Adrenal gland (tissue), 19 donors: ENCODE measurements at places on chromosomes 3 and 15. TPM values are rescaled to one million over a fixed set of nuclear protein-coding genes. Genes with fewer than 3 reads are reported as not detected.
A peak's percentile ranks its signal among the peaks of the same experiment; 100 is the strongest.

DNA sequence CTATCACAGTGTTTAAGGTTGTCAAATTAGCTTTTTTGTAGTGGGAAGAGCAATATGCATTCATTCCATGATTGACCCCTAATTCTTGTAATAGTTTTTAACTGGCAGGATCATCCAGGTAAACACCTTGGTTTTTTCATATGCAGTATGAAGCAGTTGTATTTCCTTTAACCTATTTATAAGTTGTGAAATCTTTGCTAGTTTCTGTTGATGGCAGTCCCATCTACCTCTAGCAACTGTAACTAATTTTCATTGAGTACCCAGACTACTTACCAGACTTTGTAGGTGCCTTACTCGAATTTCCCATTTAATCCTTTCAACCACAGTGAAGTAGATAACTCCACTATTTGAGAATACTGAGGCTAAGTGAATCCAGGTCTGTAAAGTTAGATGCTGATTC, 6.1 kb downstream of the FXR1 start:
- DNase-seq: no peak

- DNase-seq: no peak
These were observed 23.6 kb downstream of the RASGRP1 start for GRCh38 chr15:38541026-38541425.

GRCh38 chr15:57393061-57393460, 16.8 kb downstream of the CGNL1 start:
- no peak for DNase-seq

- no peak for DNase-seq
These were observed 101.3 kb upstream of the CMC1 start for GRCh38 chr3:28139967-28140634.

DNA sequence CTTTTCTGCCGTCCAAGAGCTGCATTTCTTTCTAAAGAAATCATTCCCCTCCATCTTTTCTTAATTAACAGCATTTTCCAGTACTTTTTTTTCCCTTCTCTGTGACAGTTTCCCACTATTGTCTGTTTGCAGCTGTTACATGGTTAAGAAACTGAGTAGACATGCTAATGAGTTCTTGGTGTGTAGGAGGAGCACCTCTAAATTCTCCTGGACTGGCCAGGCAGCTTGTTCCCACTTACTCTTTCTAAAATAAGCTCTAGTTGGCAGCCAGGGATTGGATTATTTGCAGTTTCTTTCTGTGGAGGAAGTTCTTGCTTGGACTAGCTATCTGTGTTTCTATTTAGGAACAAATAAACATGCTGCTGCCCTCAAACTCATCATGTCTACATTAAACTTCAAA, 235.1 kb upstream of the GAP43 start:
- DNase-seq: no peak

- DNase-seq: peak; percentile 36
These were observed 35.2 kb downstream of the FEM1B start for GRCh38 chr15:68312701-68313204.

DNA sequence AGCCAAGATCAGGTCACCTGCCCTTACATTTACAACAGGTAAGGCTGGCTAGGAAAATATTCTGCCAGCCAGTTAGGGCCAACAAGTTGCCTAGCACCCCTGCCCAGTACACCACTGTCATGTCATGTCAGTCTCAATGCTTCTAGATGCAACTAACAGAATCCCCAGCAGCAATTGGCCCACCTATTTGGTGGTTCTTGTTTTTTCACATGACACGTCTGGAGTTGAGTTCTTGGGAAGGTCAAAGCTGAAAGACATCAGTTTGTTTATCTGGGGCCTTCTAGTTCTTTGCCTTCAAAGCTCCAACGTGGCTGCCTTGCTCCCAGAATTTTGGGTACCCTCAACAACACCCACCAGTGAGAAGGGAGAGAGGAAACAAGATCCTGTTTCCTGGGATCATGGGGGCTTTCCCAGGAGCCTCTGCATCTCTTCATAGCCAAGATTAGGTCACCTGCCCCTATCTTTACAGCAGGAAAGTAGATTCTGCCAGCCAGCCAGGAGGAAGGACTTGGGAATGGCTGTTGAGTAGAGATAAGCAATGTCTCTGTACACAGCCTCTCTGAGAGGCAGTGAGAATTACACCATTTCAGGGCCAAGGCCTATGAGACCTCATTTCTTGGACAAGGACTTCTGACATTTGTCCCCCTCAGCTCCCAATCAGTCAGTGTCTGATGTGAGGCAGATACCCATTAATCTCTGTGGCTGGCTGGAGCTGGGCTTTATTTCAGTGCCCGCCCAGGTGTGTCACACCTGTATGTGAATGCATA, 8.6 kb downstream of the GPX1 start:
- DNase-seq: no peak

GRCh38 chr3:134004841-134005240, 24.9 kb downstream of the SLCO2A1 start:
- no peak for DNase-seq

- no peak for DNase-seq
These were observed 53.6 kb upstream of the DCLK3 start for GRCh38 chr3:36817806-36818533.

Gene CCR1
- 8.5 TPM for polyA plus RNA-seq

Gene EFHB
- polyA plus RNA-seq: 0.98 TPM

Gene FEZF2
- polyA plus RNA-seq: not detected
